ENCODE measurements at places on chromosomes 6 and 20. TPM values are rescaled to one million over a fixed set of nuclear protein-coding genes. Genes with fewer than 3 reads are reported as not detected.

GABRR1 gene
- total RNA-seq, result not detected

MAD2L1BP gene
- 33.1 TPM for total RNA-seq

PSORS1C1 gene
- total RNA-seq, result 0.22 TPM

GPLD1 gene
- total RNA-seq, result 0.97 TPM

MAP3K5 gene
- 4.1 TPM for total RNA-seq

KCNK15 gene
- 11.1 TPM for total RNA-seq

HCRTR2 gene
- total RNA-seq, result not detected

APOBEC2 gene
- not detected for total RNA-seq

ZFP57 gene
- not detected for total RNA-seq

CRISP3 gene
- not detected for total RNA-seq

MTFR2 gene
- not detected for total RNA-seq

DNA sequence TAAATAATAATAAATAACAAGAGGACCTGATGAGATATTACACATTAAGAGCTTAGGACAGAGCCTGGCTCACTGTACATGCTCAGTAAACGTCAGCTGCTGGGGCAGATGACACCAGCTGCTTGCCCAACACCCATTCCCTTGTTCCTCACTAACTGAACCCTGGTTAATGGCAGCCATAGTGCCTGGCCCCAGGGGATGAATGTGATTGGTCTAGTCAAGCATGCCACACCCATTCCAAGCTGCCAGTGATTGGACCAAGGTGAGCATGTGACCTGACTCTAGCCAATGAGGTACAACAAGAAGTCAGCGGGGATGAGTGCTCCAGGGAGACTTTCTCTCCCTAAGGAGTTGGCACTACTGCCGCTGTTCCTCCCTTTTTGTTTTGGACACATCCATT lies 85.1 kb upstream of the PTPN1 start:
- DNase-seq, result peak; percentile 30

GRCh38 chr6:109056661-109057060 lies 38.0 kb downstream of the SESN1 start:
- DNase-seq, result no peak

GRCh38 chr20:54717983-54718382 lies 242.6 kb downstream of the DOK5 start:
- no peak for DNase-seq

GRCh38 chr6:18990059-18990978 lies 603.2 kb downstream of the RNF144B start:
- peak; percentile 44 for DNase-seq

- DNase-seq, result peak; percentile 96
These were observed 586 bp upstream of the NQO2 start for GRCh38 chr6:2998998-2999617.

DNA sequence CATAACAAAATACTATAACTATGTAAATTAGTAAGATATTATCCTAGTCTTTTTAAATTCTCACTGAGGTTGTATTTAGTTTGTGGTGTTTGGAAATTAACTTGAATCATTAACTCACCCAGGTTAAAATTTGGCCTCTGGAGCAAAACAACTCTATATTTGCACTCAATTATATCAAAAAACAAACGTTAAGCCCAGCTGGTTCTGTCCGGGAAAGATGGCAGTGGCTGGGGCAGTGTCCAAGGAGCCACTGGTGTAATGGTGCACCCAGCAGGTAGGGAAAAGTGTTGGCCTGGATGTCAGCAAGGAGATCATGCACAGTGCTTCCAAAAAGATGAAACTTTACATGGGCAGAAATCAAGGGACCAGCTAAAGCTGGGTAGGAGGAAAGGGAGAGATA lies 285.3 kb upstream of the CITED2 start:
- DNase-seq, result no peak

DNA sequence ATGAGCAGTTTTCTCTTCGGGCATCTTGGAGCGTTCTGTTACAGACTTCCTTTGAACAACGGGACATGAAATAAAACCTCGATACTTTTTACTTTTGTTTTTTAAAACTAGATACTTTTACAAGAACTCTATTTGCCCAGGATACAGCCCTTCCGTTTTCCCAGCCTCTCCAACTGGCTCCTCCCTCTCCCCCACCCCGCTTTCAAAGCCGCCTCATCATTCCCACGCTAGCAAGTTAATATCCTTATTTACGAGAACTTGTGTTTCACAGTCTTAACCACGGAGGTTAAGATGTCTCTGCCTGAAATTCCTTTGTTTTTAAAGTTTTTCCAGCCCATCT lies 241 bp upstream of the CFAP206 start:
- DNase-seq, result peak; percentile 79

GRCh38 chr20:43979576-43980105 lies 65.0 kb downstream of the TOX2 start:
- DNase-seq, result no peak

GRCh38 chr6:158912655-158913054 lies 87.3 kb downstream of the RSPH3 start:
- DNase-seq, result no peak

DNA sequence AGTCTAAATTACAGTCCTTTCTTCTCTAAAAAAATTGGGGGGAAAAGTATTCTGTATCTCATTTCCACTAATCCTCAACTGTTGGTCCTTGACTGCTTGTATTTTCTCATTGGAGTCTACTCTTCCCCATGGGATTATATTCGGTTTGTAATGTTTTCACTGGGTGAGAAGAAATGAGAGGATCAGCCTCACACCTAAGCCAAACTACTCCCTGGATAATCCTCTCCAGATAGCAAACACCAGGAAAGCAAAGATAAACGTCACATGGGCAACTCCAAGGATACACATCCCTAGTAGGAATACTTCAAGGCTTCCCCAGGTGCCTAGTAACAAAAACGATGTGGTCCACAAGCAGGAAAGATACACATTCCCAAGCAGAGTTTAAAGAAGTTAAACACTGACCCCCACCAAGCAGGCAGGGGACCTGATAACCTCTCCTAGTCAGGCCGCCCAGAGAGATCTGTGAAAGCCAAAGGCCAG lies 53.9 kb upstream of the SOX4 start:
- DNase-seq, result no peak

GRCh38 chr6:113290684-113291083 lies 566.5 kb upstream of the MARCKS start:
- no peak for DNase-seq

- DNase-seq, result no peak
These were observed 255.1 kb upstream of the NOX3 start for GRCh38 chr6:155710704-155711103.

DNA sequence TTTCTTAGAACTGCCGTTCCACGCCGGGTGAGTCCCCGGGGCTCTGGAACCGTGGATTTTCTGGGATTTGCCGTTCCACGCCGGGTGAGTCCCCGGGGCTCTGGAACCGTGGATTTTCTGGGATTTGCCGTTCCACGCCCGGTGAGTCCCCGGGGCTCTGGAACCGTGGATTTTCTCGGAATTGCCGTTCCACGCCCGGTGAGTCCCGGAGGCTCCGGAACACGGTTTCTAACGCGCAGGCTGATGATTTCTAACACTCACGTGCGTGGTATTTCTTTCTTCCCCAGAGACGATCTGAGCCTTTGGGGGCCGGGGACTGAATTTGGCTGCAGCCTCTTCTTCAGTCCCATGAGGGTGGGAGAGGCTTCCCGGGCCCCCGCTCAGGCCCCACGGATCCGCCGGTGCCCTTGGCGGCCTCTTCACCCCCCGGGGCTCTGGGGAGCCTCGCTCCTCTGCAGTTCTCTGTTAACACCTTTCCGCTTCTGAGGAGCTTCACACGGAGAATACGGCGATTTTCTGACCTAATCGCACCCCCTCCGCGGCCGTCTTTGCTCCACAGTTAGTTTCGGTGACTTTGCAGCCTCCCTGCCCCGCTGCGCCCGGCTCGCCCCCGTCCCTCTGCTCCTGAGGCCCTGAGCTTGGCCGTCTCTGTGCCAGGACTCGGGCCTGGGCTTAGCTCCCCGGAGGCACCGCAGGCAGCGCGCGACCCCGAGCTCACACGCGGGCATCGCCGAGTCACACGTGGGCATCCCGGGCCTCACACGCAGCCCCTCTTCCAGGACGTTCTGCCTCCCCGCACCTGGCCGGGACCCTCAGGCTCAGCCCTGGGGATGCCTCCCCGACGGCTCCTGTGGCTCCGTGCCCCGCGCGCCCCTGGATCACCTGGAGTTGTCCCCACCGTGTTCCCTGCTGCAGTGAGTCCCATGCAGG lies 7.2 kb upstream of the KIF25 start:
- DNase-seq, result no peak

DNA sequence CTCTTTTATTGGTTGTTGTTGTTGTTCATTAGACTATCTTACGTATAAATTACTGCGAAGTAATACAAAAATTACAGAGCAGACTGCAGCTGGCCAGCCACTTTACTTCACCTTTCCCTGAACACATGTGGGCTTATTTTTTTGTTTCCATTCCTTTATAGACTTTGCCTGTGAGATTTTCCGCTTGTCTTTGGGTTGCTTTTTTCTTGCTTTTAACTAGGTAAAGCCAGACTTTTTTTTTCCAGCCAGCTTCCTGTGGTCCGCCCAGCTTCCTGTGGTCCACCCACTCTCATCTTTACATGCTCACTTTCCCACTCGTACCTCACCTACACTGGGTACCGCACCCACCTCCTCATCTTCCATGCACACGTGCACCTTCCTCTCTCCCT lies 79.0 kb downstream of the IPCEF1 start:
- DNase-seq, result no peak

GRCh38 chr20:14208956-14209355 lies 128.5 kb downstream of the FLRT3 start:
- no peak for DNase-seq

GRCh38 chr20:17765584-17765983 lies 65.8 kb downstream of the BANF2 start:
- DNase-seq, result no peak

GRCh38 chr6:108175592-108176279 lies 9.9 kb downstream of the NR2E1 start:
- no peak for DNase-seq

DNA sequence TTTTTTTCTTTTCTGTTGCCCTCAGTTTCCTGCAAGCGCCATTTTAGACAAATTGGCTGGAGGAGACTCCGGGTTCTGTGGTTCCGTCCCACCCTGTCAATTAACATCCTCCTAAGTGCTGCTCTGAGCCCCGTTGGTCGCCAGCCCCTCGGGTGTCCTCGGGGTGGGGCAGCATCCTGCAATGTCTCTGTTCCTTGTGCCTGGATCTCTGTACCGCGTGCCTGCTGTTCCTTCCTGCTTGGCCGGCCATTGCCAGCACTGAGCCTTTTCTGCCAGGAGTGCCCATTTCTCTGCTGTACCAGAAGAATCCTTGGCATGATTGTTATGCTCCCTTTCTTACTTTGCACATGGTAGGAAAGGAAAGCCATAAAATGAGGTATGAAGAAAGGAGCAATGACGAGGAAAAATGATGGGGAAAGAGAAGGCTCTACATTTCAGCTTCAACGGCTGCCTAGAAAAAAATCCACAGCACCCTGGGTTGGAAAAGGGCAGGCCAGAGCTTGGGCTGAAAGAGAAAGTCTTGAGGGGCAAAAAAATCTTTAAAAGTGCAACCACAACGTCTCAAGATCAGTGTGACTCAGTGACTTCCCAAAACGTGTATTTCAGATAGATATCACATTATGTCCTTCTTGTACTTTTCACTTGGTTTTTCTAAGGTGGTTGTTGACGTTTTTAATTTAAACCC lies 256.7 kb downstream of the CLIC5 start:
- DNase-seq, result peak; percentile 31

GRCh38 chr20:38543014-38543906 lies 37.7 kb upstream of the ADIG start:
- DNase-seq, result no peak

- no peak for DNase-seq
These were observed 89.2 kb downstream of the ARID1B start for GRCh38 chr6:156866220-156867015.

- DNase-seq, result peak; percentile 54
These were observed 4.0 kb downstream of the CDKN1A start for GRCh38 chr6:36682328-36683144.

- DNase-seq, result no peak
These were observed 193.2 kb downstream of the TBC1D7 start for GRCh38 chr6:13135152-13135551.

DNA sequence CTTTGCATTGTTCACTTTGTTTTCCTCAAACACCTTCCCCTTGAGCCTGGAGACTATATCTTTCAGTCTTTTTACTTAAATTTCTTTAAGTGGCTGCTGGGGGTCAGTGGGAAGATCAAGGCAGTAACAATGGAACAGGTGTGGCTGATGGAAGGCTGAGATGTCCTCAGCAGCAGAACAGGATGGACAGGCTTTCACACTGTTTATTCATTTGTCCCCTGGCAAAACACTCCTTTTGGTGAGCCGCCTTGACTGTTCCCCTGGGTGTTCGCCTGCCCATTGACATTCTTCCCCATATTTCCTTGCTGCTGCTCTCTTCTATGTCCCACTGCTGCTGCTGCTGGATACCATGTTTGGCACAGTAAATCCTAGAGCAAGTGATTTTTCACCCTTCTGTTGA lies 38.1 kb downstream of the RNF144B start:
- no peak for DNase-seq

GRCh38 chr20:4366076-4366475 lies 350.7 kb upstream of the RNF24 start:
- DNase-seq, result peak; percentile 18

DNA sequence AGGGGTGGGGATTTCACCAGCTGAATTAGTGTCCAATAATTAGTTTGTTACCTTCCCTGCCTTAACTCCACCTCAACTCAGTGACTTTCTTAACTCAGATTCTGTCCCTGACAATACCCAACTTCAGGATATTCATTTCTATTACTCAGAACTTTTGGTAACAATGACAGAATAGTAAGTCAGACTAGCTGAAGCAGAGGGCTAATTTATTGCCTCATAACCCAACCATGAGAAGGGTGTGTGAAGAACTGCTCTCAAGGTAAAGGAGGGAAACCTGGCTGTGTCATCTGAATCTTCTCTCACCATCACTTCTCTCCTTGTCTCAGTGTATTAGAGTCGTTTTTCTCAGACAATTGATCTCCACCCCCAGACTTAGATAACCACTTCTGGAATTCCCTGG lies 1.2 kb upstream of the PI3 start:
- no peak for DNase-seq

DNA sequence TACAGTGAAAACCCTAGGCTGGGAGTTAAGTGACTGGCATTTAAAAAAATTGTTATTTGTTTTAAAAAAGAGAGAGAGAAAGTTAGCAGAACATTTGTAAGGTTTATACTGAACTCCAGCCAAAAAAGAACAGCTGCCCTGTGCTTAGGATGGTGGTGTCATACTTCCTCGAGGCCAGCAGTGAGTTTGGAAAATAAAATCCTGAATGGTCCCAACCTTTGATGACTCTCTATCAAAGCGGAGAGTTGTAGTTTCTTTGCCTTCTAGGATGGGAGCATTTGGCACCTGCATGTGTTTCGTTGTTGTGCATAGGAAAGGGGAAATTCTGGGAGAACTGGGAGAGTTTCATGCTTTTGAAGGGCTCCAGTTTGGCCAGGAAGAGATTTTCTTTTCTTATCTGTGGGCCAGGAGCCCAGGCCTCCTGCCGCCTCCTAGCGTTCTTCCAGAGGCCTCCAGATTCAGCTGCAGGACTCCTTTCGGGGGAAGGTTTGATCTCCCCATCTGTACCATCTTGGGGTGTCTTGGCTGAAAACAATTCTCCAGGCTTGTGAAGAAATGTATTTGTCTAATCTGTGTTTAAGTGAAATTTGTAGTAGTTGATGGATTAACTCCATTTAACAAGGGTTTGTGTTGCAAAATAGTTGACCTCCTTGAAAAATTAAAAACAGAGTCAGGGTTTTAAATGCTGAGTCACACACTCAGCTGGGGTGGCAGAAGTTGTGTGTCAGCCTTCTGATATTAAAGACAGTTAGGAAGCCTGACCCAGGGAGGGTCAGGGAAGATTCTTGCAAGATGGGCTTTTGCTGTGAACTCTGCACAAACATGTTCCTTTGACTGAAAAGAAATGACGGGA lies 63.4 kb downstream of the TXNDC5 start:
- peak; percentile 67 for DNase-seq

GRCh38 chr6:51098791-51099190 lies 280.1 kb downstream of the TFAP2B start:
- no peak for DNase-seq
